ENCODE measurements at places on chromosomes 1 and 21.
A peak's percentile ranks its signal among the peaks of the same experiment; 100 is the strongest.

GRCh38 chr1:59438058-59438560 lies 141.2 kb downstream of the FGGY start:
- no peak for DNase-seq

GRCh38 chr1:92291372-92291999 lies 7.3 kb downstream of the GLMN start:
- DNase-seq = no peak

DNA sequence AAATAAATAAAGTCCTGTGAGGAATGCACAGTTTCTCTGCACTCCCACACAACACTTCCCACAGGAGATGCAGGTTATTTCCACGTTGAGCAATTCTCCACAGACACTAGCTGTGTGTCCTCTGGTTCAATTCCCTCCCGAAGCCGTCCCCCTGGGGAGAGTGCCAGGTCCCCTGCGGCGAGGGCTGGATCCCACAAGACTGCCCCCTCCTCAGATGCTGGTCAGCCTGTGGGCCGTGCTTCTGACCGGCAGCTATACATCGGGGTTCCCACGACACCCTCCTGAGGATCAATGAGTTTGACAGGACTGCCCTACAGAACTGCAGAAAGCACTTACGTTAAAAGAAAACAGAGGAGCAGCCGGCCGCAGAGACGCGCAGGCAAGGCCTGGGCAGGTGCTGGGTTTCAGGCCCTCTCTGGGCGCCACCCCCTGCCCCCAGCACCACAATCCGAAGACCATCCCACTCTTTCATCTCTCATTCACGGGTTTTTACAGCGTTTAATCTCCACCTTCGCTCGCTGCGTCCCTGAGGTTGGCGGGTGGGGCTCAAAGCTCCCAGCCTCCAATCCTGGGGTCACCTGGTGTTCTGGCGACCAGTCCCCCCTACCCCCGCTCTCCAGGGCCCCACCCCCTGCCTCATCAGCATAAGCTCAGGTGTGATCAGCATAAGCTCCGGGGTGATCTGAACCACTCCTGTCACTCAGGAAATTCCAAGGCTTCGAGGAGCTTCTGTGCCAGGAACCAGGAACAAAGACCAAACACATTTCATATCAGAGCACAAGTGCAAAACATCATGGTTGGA lies 9.3 kb downstream of the SLC35E2B start:
- DNase-seq = no peak

DNA sequence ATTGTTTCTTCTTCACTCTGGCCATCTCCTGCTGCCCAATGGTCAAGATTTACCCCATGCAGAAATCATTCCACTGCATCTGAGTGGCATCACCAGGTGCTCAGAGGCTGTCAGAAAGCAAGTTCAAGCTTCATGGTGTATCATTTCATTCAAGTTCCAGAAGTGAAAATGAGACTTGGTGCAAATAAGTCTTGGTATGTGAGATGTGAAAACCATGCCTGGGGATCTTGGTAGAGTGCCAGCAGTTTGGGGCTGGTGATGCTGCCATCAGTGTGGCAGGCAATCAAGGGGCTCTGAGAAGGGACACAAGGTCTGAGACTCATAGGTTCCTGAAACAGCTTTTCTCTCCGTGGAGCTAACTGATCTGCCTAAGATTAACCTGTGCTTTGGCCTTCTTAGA lies 52.0 kb downstream of the CD2 start:
- no peak for DNase-seq

GRCh38 chr1:56965916-56966697 lies at the start of gene C8B:
Gene C8B (minus strand): TSS chr1:56966015. CDS start chr1:56965948, 67 bp downstream.
- no peak for DNase-seq

DNA sequence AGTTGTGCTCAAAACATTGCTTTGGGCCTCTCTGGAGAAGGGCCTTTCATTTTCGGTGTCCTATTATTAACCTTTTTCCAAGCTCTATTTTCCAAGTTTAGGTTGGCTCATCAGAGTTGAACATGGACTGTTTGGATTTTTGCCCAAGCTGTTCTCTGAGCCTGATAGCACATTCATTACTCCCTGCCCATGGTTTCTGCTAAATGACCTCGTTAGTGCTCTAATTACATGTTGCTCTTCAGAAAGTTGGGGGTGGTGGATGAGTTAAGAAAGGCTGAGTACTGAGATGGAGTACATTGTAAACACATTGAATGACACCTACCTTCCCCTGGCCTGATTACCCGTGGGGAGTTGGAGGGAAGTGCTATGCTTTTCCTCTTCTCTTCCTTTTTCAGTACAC lies 38.9 kb downstream of the LMO4 start:
- DNase-seq = no peak

DNA sequence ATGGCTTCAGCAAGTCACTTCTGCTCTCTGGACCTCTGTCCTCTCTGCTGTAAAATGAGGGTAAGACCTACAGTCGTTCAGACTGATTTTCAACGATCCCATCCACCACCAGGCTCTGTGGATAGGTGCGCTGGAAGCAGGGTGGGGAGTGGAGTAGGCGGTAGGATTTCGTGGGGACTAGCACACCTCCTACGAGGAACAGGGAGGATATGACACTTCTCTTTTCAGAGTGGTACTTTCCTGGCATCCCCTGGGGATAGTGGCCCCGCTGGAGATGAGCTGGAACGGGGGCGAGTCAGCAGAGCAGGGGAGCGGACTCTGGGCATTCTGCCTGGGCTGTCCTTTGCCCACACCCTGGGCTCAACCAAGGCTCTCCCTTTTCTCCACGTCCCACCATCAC lies 17.7 kb downstream of the ETNK2 start:
- no peak for DNase-seq

- DNase-seq = no peak
Measured at GRCh38 chr1:99731384-99731783, 35.1 kb downstream of the FRRS1 start.

DNA sequence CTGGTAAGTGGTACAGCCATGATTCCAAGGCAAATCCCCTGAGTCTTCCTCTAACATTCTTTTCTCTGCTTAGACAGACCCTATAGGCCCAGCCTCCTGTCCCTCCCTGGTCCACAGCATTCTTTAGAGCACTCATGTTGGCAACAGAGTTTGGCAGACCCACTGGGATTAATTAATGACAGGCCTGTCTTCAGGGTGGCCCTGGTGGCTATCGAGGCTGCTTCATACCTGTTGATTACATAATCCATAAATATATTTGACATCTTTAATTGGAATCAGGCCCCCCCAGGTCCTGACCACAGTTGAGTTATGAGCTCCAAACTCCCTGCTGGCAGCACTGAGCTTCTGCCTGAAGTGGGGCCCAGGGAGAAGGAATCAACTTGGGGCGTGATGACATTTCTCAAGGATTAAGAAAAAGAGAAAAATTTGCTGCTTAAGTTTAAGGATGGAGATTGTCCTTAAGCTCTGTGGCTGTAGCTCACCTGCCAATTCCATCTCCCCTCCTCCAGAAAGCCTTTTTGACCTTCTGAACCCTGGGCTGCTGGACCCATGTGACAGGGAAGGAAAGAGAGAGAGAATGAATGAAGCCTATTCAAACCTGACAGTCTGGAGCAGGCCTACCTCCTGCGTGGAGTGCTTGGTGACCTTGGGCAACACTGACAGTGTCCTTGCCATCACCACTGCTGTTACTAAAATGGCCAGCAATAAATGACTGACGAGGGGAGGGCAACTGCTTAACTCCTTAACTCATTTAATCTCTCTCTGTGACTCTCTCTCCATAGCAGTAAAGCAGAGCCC lies 156.6 kb downstream of the TRABD2B start:
- DNase-seq = no peak

- peak; percentile 49 for DNase-seq
Measured at GRCh38 chr1:47593598-47594285, 155.9 kb downstream of the FOXD2 start.

DNA sequence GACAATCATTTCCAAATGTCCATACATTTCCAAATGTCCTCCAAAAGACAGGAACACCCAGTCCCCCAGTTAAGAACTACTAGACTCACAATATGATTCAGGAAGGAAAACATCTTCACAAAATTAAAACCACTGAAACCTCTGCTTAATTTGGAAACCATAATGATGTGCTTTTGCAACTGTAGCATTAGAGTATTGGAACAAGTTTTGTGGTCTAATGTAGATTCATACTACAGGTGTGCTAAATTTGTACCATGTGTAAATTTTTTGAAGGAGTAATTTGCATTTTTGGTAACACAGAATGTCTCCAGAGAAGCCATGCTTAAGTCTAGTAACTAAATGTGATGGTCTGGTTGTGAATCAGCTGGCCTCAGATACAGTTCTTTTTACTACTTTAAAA lies 129.6 kb downstream of the DPYD start:
- no peak for DNase-seq

DNA sequence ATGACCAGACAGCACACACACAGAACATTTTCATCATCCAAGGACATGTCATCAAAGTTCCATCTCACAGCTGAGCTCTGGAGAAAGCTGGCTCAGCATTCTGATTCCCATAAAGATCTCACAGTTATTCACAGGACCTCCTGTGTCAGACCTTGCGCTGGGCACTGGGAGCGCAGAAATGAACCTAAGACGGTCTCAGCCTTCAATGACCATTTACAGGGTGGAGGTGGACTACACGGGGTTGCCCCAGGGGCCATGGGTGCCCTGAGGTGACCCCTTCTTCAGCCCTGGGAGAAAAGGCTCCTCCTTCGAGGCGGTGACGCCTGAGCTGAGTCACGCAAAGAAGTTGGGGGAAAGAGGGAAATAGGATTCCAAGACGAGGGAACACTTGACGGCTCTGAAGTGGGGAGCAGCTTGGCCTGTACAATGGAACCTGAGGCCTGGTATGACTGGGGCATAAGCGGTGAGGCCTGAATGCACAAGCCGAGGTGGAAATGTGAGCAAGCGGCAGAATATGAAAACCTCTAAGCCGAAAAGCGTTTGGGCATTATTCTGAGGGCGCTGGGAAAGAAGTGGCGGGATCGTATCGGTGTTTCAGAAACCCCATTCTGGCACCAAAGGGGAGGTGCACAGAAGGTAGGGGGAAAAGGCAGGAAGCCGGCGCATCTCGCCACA lies 797 bp downstream of the CC2D1B start:
- peak; percentile 68 for DNase-seq

- DNase-seq = no peak
Measured at GRCh38 chr1:154881820-154882535, 11.9 kb upstream of the KCNN3 start.

- no peak for DNase-seq
Measured at GRCh38 chr1:80468356-80468755, 1332.4 kb upstream of the ADGRL2 start.

DNA sequence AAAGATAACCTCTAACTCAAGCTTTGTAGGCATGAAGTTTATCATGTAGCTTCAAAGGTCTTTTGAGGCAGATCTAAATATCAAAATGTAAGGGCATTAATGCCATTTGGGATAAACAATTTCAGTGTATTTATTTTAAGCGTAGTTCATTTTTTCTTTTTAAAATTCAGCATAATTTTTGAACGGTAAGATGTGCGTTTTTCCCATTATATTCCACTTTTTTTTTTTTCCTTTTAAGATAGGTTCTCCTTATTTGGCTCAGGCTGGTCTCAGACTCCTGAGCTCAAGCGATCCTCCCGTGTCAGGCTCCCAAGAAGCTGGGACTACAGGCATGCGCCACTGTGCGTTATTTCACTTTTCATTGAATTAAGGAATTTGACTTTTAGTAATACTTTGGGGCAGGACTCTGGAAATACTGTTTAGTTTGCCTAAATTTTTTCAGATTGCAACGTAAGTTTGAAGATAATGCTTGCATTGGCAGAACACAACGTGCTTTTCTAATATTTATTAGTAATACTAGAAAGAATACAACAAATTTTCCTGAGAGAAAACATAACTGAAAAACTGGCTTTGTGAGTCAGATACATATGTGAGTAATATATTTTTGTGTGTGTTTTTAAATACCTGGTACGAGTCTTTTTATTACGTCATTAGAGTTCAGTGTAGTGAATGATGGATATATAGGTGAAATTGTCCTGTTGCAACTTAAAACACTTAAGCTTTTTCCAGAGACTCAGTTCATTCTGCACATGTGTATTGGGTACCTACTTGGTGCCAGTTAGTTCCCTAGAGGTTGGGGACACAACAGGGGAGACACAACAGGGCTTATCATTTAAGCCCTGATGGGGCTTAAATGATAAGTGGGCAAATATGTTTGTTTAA lies 2.2 kb downstream of the RALGPS2 start:
- no peak for DNase-seq

DNA sequence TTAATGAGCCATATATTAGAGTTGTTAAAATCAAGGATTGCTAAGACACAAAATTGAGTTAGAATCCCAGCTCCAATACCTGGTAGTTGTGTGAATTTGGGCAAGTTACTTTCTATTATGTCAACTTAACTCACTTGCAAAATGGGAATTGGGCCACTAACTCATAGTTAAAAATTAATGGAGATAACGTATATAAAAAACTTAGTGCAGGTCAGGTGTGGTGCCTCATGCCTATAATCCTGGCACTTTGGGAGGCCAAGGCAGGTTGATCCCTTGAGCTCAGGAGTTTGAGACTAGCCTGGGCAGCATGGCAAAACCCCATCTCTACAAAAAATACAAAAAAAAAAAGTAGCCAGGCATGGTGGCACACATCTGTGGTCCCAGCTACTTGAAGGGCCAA lies 57.5 kb downstream of the SRSF11 start:
- DNase-seq = no peak

GRCh38 chr1:157725221-157725577 lies 24.6 kb upstream of the FCRL3 start:
- DNase-seq = no peak

- DNase-seq = no peak
Measured at GRCh38 chr1:114771992-114772391, 8.5 kb downstream of the SIKE1 start.

- no peak for DNase-seq
Measured at GRCh38 chr1:19250629-19251304, 557 bp downstream of the EMC1 start.

- no peak for DNase-seq
Measured at GRCh38 chr1:198968866-198969265, 330.0 kb downstream of the PTPRC start.

GRCh38 chr21:35637431-35637830 lies 422.9 kb downstream of the SETD4 start:
- no peak for DNase-seq

GRCh38 chr1:43206600-43207228 lies 34.6 kb downstream of the CFAP57 start:
- DNase-seq = peak; percentile 62

- DNase-seq = no peak
Measured at GRCh38 chr1:210910020-210910575, 223.8 kb downstream of the KCNH1 start.

GRCh38 chr1:42736571-42737200 lies 3.4 kb downstream of the CLDN19 start:
- DNase-seq = no peak

DNA sequence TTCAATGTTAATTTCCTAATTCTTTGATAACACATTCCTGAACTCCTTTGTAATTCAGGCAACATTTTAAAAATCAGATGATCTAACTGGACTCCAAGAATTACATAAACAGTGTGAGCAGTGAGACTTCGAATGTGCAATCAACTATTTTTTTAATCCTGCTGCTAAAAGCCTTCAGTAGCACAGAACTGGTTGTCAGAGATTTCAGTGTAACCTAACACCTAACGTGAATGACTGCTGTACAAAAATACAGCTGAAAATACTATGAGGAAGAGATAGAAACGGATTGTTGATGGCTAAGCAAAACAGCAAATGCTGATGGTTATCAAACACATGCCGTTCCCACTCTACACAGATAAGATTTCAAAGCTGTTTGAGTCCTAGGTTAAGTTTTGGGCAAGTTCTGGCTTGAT lies 46.1 kb downstream of the APP start:
- DNase-seq = no peak

GRCh38 chr1:21950734-21951133 lies 13.6 kb upstream of the HSPG2 start:
- DNase-seq = no peak

All from ecto neural progenitor cell (in vitro differentiated cells).